ENCODE measurements at places on chromosomes 11 and 22.

- no peak for DNase-seq
Measured at GRCh38 chr11:107413352-107413751, 44.3 kb downstream of the CWF19L2 start.

DNA sequence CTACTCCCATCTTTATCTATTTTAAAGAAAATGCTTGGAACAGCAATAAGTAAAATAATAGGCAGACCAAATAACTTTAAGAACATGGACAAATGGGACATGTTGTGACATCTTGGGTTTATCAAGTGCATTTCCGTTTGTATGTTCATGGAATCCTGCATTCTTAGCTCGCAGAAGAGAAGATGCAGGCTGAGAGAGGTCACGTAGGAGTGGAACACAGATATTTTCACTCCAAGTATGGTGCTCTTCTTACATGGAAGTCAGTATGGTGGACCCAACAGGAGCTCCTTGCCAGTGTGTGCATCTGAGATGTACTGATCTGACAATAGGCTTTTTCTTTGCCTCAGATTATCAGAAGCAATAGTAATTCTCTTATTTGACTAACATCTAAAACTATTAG lies 1.7 kb downstream of the E2F8 start:
- no peak for DNase-seq

GRCh38 chr11:103086461-103086860 lies 5.5 kb downstream of the DCUN1D5 start:
- DNase-seq: no peak

- DNase-seq: no peak
Measured at GRCh38 chr11:18203723-18204122, 31.1 kb downstream of the MRGPRX4 start.

DNA sequence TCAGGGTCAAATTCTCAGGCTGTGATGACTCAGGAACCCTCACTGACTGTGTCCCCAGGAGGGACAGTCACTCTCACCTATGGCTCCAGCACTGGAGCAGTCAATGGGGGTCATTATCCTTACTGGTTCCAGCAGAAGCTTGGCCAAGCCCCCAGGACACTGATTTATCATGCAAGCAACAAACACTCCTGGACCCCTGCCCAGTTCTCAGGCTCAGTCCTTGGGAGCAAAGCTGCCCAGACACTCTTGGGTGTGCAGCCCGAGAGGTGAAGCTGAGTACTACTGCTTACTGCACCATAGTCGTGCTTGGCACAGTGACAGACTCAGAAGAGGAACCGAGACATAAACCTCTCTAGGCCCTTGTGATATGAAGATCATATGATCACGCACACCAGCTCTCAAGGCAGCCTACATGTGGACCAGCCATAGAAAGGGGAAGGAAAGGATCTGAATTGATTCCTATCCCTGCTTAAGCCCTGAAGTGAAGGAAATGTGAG lies 58.2 kb downstream of the ZNF280B start:
- no peak for DNase-seq

DNA sequence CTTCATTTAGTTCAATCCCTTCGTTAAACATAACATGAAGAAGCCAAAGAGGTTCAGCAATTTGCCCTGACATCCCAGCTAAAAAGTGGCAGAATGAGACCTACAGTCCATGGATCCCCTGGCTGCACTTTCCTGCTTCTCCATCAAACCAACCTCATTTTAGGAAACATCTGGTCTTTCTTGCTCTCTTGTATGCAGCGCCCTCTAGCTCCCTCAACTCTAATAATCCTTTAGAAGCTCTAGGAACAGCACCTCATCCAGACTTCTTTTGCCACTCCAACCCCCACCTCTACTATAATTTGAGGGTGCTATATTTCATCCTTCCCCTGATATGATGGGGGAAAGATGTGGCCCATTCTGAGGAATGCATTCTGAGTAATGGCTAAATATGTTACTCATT lies 7.4 kb downstream of the CNTF start:
- no peak for DNase-seq

DNA sequence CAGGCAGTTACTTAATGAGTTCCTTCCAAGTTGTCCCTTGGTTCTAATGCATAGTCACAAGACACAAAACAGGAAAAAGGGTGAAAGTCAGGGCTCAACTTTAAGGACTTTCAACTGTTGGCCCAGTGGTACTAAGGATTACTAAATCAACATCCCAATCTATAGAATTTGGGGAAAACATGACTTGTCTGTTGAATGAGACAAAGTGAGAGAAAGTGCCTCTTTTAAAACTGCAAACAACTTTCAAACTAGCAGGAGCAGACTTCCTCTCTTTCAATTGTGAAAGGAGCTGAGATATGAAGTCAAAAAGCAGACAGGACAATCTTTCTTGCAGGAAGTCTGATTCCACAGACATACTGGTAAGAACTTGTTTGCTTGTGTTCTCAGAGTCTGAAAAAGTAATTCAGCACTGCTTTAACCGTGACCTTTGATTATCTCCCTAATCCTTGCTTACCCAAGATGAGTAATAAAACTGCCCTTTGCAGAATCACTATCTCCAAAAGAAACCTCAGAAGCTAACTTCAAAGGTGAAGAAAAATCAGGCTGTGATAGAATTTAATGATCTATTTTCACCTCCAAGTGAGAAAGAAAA lies 960.7 kb upstream of the RAG2 start:
- no peak for DNase-seq

- DNase-seq: no peak
Measured at GRCh38 chr11:116182356-116182966, 590.3 kb downstream of the BUD13 start.

DNA sequence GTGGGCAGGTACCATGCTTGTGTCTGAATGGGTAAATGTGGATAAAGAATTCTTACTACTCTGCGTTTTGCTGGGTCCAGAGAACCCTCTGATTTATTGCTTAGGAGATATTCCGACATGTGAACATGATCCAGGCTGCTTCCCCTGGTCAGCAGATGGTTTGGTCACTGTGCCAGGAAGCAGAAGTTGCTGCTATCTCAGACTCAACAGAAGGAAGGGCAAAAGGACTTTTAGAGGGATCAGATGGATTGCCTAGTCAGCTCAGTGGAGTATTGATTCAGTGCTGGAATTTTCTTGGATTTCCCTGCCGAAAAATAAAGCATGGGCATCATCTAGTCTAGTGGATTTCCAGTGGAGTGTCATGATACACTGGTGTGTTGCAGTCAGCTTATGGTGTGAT lies 440.1 kb downstream of the NTM start:
- DNase-seq: no peak

- no peak for DNase-seq
Measured at GRCh38 chr11:114159320-114159719, 99.8 kb downstream of the ZBTB16 start.

DNA sequence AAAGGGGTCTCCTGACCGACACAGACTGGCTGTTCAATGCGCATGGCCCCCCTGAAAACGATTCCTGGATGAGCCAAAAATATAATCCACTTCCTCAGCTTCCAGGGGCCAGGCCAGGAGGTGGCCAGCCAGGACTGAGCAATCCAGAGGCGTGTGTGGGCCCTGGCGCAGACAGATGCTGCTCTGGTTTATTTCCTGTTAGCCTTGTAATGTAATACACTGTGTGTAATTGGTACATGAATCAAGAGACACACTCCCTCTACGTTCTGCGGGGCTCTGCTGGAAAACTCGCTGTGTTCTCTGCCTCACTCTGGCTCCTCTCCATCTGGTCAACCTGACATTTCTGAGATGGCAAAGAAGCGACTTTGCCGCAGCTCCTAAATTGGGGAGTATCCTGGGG lies 26.3 kb upstream of the ISX start:
- DNase-seq: no peak

GRCh38 chr22:30183861-30184278 lies 62.7 kb downstream of the LIF start:
- no peak for DNase-seq

- no peak for DNase-seq
Measured at GRCh38 chr11:44281151-44281550, 28.8 kb downstream of the ALX4 start.

- no peak for DNase-seq
Measured at GRCh38 chr11:35116245-35116644, 22.7 kb upstream of the CD44 start.

- DNase-seq: no peak
Measured at GRCh38 chr11:7892059-7892699, 38.9 kb downstream of the OR10A6 start.

GRCh38 chr11:27367881-27368280 lies 4.9 kb upstream of the CCDC34 start:
- no peak for DNase-seq

DNA sequence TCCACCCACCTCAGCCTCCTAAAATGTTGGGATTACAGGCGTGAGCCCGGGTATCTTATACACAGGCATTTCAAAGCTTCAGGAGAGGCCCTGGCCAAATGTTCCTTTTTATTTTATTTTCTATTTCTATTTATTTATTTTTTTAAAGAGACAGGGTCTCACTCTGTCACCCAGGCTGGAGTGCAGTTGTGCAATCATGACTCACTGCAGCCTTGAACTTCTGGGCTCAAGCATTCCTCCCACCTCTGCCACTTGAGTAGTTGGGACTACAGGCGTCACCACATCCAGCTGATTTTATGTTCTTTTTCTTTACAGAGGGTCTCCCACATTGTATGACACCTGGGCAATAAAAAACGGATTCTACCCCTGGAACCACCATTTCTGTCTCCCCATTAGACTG lies 71.2 kb downstream of the FBXO7 start:
- DNase-seq: no peak

DNA sequence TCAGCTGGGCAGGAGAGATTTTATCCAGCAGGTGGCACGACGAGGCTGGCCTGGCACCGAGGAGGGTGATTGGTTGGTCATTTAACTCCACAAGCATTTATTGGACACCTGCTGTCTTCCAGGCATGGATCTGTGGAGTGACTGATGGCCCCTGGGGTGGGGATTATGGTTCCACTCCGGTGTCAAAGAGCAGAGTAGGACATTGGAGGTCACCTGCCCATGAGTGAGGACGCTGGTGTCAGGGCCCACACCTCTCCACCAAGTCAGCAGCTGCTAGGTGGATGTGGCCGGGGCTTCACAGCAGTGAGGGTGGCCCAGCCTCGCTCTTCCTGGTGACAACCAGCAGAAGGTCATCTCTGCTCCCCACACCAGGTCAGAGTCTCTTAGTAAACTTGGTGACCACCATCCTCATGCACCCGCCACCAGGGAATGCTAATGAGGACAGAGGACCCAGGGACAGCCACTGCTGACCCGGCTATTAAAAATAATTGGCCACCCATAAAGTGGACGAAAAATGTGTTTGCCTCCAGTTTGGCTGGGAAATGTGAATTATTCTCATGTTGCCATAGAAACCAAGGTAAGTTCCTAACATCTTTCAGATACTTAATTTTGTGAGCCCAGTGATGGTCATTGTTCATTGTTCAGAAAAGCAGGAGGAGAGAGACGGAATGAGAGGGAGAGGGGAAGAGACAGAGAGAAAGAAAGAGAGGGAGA lies 428.7 kb downstream of the TBC1D22A start:
- no peak for DNase-seq

GRCh38 chr22:50058906-50059880 lies 1.1 kb upstream of the TTLL8 start:
- no peak for DNase-seq

DNA sequence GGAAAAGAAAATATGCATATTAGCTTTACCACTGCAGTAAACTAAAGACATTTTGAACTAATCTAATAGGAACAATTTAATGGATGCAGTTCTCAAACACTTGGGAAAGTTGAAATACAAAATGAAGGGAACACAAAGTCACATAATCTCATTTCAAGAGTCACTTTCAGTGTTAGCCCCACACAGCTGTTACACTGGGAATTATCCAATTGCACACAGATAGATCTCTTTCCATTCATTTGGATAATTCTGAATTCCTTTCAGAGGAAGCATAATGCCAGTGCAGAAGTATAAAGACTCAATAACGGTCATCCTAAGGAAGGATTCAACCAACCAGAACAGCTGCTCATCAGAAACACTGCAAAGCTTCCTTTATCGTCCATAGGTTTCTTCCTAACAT lies 173.3 kb downstream of the GRIA4 start:
- DNase-seq: no peak

DNA sequence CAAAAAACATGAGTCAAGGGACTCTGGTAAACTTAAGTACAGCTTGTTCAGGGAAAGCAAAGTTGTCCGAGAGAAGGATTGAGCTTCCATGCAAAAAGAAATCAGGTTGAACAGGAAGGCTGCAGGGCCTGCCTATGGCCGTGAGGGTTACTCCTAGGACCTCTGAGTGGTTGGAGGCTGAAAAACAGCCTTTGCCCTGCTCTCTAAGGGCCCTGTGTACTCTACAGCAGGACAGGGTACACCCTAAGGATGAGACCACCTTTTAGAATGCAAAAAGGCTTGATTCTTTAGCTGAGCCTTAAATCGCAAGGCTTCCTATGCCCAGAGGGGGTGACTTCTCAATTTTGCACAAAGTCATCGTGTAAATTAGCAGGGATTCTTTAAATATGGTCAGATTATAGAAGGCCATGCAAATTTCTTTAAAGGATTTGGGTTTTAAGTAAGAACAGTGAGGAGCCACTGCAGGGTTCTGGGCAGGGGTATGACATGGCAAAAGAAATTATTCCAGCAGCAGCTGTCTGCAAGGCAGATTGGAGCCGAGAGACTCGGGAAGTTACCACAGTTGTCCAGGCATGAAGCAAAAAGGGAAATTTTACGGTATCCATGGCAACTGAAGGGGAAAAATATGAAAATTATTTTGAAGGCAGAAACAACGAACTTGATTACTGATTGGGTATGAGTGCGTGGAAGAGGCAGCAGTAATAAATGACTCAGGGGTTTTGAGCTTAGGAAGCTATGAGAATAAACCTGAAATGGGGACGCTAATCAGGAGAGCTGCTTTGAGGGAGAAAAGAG lies 91.8 kb downstream of the FAM76B start:
- DNase-seq: no peak

- no peak for DNase-seq
Measured at GRCh38 chr11:4848908-4849532, at the start of gene OR51S1. OR51S1 (minus strand) TSS chr11:4849208; CDS start chr11:4849208, 0 bp downstream.

- no peak for DNase-seq
Measured at GRCh38 chr11:39236916-39237315, 2222.5 kb downstream of the LRRC4C start.

DNA sequence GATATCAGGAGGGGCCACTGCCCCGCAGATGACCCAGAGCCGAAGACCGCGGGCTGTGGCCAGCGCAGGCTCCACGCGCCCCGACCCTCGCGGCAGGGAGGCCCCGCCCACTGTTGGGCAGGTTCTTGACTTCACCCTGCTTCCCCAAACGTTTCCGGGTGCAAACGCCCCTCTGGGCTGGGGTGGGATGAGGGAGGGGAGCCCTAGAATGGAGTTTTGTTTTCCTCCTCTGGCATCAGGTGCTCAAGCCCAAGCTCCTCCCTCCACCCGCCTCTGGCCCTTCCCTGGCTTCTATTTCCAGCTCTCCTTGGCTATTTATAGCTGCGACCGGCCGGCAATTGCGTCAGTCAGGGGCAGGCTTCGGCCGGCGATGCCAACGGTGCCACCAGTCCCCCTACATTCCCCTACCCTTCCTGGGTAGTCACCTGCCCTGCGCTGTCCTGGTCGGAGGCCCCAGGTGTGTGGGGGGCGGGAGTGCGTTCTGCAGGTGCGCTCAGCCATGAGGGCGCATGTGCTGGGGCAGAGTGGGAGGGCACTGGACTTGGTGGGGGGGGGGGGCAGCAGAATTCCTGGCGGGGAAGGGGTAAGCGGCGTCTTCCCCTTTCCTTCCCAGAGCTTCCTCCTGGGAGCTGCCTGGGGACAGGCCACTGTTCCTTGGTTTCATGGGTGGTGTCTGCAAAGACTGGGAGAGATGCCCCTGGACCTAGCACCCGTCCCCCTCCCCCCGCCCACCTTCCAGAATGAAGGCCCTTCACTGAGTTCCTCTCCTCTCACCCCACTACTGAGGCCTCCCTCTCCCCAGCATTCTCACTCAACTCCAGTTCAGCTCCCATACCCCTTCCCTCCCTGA lies 23.6 kb downstream of the DUSP8 start:
- DNase-seq: no peak

All from stimulated activated CD8-positive, alpha-beta memory T cell treated with anti-CD3 and anti-CD28 coated beads, Interleukin-15, amount 100 ng/mL, for 24 hours (primary cell).